OCI-M1 (cell line): ENCODE measurements at places on chromosomes 13 and 19.
A peak's percentile ranks its signal among the peaks of the same experiment; 100 is the strongest.

- DNase-seq: peak; percentile 30
Measured at GRCh38 chr13:100495455-100495854, 93.1 kb downstream of the GGACT start.

GRCh38 chr19:9848762-9849161 lies 13.6 kb downstream of the PIN1 start:
- DNase-seq: no peak

DNA sequence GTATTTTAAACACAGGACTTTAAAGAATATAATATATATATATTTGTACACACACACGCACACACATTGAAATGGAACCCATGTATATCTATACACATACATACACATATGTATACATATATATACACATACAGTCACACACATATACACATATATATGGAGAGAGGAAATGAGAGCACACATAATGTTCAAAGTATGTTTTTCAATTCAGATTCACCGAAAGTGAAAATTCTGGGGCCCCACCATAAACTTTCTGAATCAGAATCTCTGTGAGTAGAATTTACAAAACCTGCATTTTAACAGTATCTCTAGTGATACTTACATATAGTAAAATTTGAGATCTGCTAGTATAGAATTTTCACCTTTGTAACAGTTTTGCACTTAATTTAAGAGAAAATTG lies 60.4 kb upstream of the OBI1 start:
- no peak for DNase-seq

DNA sequence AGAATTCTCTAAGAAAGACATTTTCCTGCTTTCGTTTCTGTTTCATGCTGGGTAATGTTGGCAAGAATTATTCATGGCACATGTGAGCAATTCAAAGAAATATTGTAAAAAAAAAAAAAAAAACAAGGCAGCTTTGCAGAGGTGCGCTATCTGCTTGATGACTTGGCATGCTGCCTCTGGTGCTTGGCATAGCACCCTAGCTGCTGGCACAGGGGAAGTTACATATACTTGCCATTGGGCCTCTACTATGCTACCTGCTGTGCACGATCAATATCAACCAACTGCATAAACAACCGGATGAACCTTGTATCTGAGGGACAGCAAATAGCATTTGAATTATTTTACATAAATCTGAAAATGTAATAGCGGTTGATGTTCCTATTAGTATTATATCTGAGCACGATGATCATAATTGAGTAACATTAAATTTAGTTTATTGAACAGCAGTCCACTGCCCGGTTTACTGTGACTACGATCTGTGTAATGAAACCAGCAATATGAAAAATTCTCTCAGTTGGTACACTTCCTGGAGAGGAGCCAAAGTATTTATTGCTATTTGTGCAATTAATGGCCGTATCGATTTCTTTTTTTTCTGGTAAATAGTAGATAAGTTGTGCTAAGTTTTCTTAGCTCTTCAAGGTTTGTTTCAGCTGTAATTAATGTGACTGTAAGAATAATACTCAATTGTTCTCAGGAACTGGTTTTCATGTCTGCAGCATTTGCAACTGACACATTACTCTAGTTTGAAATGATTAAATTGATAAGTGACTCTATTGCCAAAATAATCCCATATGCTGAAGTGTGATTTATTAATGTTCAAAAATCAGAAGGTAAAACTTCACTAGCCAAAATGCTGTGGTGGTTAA lies 717.3 kb downstream of the DACH1 start:
- no peak for DNase-seq

- no peak for DNase-seq
Measured at GRCh38 chr13:19597523-19597922, 35.9 kb upstream of the MPHOSPH8 start.

DNA sequence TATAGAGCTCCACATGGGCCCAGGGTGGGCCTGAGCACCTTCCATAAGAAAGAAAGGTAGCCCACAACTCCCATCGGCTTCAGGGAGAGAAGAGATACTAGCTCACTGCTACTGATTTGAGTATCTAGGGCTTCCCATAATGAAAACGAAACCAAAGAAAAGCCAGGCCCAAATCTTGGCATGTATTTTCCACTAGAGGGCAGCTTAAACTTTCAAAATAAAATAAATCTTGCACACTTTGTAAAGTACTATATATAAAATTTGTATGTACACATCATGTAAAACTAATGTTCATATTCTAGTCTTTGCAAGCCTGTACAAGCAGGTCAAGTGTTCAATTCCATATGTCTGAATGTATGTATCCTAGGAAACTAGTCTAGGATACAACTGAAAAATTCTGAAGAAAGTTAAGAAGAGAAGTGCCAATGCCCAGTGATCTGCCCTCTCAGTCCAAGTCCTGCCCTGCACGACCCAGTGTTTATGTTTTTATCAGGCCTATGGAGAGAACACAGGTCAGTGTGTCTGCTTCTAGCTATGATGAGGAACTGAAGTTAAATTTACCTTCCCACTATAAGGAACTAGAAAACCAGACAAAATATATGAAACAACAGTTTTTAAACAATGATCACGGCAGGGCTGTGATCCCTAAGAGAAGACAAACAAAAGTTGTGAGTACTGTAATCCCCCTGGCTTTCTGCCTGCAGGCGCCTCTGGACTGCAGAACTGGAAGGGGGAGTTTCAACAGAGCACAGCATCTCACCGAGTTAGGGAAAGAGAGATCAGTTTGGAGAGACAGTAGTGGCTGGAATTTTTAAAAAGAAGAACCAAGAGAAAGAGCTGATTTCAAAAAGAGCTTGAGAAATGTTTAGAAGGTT lies 475.7 kb downstream of the UQCRFS1 start:
- DNase-seq: peak; percentile 89

DNA sequence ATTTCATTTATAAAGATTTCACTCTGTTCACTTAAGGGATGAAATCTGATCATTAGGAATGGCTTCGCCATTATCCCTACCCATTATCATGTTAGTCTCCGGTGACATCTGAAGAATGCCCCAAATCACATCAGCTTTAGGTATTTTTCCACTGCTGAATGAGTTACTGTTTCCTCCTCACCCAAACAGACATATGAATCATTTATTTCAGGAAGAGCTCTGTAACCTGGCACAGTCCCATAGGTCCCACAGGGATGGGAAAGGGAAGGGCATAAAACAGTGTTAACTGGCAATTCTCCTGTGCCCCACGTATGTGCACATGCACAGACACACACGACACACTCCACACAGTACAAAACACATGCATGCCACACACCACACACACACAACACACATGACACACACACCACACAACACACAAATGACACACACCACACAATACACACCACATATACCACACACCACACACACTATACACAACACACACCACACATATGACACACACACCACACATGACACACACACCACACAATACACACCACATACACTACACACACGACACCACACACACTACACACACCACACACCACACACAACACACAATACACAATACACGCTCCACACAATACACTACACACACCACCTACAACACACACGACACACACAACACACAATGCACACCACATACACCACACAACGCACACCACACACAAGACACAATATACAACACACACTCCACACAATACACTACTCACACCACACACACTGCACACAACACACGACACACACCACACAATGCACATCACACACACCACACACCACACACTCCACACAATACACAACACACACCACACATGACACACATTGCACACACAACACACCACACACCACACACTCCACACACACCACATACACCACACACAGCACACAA lies 15.4 kb downstream of the TMEM255B start:
- no peak for DNase-seq

DNA sequence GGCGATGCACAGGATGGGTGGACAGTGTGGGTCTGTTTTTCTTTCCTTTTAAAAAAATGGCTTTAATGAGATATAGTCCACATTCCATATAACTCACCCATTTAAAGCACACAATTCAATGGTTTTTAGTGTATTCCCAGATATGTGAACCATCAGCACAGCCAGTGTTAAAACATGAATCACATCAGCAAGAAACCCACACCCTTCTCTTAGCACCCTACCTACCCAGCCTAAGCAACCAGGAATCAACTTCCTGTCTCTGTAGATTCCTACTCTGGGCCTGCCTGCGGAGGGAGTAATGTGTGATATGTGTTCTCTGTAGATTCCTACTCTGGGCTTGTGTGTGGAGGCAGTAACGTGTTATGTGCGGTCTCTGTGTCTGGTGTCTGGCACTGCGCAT lies 11.9 kb downstream of the TMEM255B start:
- no peak for DNase-seq

GRCh38 chr19:4200940-4201542 lies 18.6 kb downstream of the ANKRD24 start:
- no peak for DNase-seq

- peak; percentile 45 for DNase-seq
Measured at GRCh38 chr19:21158523-21159135, 16.8 kb downstream of the ZNF431 start.

DNA sequence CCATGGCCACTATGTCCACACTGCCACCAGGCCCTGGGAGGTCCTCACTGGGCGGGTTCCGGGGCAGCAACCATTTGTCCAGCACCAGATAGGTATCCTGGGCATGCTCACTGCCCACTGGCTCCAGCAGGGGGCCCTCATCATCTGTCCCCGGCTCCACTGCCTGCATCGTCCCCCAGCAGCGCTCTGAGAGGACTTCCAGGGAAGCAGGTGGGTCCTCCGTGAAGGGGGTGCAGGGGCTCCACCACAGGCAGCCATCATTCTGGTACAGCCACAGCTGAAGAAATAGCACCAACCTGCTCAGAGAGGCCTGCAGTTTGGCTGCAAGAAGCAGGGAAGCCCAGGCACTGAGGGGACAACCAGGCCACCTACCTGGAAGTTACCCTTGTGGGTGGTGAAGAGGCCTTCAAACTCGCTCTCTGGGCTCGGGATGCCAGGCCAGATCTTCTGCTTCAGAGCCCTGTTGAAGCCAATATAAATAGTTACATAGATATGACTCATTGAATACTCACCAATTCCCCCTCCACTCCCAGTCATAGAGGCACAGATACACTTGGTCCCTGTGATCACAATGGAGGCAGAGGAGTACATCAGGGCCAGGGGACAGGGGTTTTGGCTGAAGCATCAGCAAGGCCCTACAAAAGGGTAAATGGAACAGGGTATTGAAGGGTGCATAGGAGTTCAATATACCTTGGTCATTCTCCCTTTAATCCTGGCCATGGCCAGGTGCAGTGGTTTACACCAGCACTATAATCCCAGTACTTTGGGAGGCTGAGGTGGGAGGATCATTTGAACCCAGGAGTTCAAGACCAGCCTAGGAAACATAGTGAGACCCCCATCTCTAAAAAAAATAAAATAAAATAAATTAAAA lies 4.1 kb downstream of the SWSAP1 start:
- peak; percentile 83 for DNase-seq

DNA sequence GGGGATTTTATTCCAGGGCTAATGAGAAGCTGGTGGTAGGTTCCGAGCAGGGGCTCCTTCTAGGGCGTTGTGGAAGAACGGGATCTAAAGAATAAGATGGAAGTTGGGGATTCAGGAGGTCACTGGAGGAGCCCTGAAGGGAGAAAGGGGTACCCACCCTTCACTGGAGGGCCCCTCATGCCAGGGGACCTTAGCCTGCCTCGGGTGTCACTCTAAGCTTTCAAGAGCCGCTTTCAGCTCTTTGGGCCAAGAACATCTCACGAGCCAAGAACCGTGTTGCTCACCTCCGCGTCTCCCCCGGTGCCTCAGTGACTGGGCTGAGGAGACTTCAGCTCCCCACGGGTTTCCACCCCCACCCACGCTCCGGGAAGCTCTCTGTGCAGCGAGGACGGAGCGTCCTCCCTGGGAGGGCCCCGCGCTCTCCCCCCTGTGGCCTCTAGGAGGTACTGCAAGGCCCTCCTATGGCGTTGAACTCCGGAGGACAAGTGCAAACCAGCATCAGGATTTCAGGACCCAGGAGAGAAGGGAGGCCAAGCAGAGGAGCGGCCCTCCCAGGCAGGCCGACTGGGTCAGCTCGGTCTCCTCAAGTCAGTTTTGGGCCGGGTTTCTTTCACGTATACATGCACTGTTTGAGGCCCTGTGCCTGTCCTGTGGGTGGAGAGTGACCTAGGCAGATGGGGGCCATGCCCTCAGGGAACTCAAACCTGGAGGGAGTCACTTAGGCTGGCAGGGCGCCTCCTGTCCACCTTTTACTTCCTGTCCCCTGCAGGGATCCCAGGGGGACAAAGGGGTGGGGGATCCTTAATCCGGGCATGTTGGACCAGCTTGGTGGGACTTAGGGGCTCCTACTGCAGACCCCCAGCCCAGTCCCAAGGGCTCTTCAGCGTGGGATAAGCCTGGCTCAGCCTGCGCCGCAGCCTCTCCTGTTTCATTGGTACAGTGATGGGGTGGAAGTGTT lies 5.1 kb upstream of the KRTDAP start:
- peak; percentile 80 for DNase-seq

DNA sequence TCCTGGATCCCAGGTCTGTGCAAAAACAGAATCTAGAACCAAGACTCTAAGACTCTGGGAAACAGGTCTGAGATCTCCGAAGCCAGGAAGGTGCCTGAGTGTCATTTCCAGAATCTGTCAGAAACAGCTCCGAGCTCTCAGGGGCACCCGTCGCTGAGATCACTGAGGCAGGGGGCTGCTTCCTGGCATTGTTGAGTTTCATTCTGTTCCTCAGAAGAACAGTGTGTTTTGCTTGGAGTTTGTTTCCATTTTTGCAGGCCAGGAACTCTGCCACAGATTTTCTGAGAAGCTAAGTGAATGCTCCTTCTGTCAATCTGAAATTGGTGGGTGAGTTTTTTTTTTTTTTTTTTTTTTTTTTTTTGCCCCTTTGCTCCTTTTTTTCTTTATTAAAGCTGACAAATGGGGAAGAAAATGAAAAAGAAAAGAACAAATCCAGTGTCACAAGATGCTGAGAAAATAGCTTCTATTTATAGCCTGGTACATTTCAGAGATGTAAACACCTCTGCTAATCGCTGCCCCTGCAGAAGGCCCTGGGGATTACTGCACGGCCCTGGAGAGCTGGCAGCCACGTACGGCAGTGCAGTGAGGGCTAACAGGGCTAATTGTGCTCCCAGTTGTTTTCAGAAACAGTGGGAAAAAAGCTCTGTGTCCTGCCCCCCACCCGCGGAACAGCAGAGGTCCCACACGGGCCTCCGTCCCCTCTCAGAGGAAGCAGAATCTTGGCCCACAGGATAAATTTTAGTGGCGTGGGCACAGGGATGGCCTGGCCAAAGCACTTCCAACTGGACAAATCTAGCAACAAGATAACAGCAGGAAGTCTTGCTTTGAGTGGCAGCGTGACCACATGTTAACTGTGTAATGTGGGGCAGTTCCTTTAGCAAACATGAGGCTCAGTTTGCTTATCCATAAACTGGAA lies 237.6 kb upstream of the IRS2 start:
- DNase-seq: no peak
